Right renal cortex interstitium (tissue), 3 donors: ENCODE measurements at places on chromosomes 5 and 9.

GRCh38 chr5:176772271-176773210, 37.8 kb upstream of the UNC5A start:
- no peak for DNase-seq

GRCh38 chr5:146458894-146459293, 11.8 kb downstream of the TCERG1 start:
- no peak for DNase-seq

- DNase-seq: no peak
Observed at GRCh38 chr9:100083448-100084127, 15.2 kb downstream of the ERP44 start.

GRCh38 chr5:103436112-103436511, 126.5 kb downstream of the NUDT12 start:
- no peak for DNase-seq

DNA sequence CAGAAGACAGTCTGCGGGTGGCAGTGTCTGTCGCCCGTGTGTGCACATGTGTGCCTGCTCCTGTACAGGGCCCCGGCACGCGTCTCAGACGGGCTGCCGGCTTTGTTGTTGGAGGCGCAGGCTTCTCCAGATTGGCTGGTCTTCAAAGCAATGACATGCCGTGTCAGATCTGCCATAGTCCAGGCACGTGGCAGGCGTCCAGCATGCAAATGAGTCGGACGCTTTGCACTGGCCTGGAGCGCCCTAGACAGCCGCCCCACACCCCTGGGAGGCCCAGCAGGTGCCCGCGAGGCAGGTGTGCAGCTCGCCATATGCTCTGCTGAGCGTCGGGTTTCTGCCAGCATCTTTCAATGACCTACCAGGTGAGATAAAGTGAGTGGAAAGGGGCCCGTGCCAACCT, 71.5 kb downstream of the GADD45G start:
- no peak for DNase-seq

- DNase-seq: no peak
Observed at GRCh38 chr9:95383185-95383676, 65.7 kb upstream of the FANCC start.

DNA sequence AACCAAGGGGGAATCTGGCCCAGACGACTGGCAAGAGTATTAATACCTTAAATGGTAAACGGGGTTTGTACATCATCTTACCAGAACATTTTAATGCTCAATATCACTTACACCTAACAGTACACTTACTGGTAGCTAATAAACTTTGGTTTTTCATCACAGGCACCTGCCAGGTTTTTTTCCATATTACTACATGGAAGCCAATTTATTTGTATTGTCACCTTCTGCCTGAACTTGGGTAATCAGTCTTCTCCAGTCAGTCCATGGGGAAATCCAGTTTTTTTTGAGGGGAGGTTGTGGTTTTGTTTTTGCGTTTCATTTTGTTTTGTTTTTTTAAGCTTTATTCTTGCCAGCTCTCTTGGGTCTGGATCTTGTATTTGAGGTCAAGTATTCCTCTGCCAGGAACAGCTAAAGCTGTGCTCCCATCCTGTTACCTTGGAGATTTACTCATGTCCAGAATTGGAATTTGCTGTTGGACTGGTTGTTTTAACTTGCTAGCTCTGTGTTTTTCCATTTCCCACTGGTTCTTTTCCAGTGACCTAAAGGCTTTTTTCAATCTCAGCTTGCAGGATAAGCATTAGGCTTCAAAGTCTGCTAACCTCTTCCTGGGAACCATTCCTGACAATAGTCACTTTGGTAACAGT, 11.1 kb upstream of the NADK2 start:
- DNase-seq: no peak

DNA sequence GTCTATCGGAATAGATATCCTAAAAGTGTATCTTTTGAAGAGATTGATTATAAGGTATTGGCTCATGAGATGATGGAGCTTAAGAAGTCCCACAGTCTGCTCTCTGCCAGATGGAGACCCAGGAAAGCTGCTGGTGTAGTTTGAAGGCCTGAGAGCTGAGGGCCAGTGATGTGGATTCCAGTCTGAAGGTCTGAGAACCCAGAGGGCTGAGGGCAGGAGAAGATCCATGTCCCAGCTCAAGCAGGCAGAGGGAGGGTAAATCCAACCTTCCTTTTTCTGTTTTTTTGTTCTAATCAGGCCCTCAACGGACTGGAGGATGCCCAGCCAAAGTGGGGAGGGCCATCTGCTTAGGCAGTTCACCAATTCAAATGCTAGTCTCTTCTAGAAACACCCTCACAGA, 11.0 kb upstream of the ABL1 start:
- no peak for DNase-seq

DNA sequence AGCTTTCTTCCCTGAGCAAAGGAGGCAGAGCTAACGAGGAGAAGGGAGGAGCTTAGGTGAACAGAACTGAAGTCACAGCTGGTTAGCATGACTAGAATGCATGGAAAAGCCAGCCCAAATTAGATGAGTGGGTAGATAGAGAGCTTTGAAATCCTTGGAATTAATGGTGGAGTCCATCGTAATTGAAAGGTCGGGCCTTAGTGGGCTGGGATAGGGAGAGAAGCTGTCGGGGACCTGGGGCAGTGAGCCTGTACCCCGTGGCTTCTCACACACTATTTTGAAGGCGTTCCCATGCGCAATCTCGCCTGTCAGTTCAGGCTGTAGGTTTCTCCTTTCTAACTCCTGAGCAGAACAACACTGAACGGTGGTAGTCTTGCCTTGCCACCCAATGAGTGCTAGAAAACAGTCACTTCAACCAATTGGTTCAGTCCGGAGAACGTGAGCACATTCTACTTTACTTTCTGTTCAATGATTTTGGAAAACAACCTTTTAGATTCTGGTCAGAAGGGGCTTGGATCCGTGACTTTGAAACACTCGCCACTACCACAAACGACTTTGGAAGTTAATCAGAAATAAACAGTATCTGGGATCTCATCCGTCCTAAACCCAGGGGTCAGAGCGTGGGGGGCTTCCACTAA, 655 bp upstream of the RAI14 start:
- peak; percentile 74 for DNase-seq

GRCh38 chr9:83656952-83657351, 34.0 kb downstream of the IDNK start:
- DNase-seq: no peak

- no peak for DNase-seq
Observed at GRCh38 chr5:148719605-148720004, 65.3 kb upstream of the HTR4 start.

DNA sequence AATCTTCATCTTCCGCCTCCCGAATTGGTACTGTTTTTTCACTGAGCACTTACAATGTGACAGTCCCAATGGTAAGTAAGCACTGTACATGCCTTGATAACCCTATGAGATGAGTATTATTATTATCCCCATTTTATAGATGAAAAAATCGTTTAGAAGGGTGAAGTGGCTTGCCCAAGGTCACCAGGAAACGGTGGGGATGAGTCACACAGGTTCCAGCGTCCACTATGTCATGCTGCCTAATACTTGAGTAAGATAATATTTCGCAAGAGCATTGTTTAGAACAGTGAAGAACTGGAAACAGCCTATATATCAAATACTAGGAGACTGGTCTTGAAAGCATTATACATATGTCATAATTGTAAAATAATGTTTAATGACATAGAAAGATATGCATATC, 12.9 kb downstream of the HAND1 start:
- no peak for DNase-seq

DNA sequence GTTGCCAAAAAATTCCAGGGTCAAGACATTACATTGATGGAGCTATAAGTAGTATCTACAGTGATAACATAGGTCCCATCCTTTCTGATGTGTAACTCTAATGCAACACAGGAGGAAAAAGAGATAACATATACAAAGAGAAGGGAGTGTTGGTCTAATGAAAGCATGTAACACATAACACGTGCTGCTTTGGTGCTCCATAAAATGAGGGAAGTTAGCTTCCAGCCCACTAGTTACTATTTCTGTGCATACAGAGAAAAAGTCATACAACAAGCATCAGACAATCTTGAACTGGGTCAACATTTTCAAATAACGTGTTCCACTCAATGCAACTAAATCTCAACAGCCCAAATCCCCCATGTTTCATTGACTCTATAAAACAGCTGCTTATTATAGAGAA, 11.7 kb downstream of the MLLT3 start:
- no peak for DNase-seq

GRCh38 chr9:124438091-124438490, 12.2 kb upstream of the ADGRD2 start:
- DNase-seq: no peak

GRCh38 chr9:137030006-137030405, 1.9 kb downstream of the FUT7 start:
- DNase-seq: no peak

DNA sequence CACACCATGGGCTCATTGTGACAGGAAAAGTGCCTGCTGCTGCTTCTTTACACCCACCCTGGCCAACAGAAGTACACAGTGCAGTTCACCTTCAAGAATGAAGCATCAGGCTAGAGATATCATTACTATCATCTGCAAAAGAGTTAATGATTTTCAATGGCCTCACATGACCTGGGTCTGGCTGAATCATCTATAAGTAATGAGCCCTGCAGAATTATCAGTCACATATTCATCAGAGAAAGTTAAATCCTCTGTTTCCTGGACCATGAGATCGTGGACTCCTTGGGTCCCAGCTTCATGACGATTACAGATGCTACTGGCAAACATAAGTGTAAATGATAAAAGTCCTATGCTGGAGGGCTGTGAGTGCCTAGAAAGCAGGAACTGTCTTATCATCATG, 8.3 kb downstream of the BAG1 start:
- no peak for DNase-seq

DNA sequence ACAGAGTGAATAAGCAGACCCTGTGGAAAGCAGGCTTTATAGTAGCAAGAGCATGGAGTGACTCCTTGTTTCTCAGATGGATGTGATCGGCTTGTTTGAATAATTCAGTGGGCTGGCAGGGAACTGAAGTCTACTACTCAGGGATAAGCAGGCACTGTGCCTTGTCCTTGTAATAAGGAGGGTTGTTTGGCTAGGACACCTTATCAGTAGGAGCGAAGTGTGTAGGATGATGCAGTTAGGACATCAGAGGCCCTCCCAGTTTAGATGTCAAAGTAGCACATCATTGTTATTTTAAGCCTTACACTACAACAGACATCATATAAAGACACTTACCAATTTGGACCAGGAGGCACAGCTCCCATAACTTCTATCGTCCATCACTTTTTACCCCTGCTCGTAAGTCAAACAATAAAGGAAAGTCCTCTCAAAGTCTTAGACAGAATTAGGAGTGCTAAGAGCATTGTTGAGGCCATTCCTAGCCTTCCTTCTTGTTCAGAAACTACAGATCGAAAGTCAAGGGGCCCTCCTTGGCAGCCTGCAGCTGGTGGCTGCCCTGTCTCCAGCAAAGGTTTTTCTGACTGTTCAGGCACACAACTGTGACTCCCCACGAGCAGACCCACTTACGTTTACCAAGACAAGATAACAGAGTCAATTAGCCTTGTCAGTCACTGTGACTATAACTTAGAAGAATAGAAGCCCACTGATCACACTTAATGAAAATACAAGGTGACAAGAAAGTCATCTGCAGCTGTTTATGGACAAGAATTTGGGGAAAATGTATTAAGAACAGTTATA, 218.6 kb downstream of the SNX18 start:
- no peak for DNase-seq

GRCh38 chr9:89165341-89165740, 13.3 kb downstream of the SHC3 start:
- no peak for DNase-seq

GRCh38 chr9:134313470-134313869, 12.8 kb upstream of the RXRA start:
- DNase-seq: no peak

DNA sequence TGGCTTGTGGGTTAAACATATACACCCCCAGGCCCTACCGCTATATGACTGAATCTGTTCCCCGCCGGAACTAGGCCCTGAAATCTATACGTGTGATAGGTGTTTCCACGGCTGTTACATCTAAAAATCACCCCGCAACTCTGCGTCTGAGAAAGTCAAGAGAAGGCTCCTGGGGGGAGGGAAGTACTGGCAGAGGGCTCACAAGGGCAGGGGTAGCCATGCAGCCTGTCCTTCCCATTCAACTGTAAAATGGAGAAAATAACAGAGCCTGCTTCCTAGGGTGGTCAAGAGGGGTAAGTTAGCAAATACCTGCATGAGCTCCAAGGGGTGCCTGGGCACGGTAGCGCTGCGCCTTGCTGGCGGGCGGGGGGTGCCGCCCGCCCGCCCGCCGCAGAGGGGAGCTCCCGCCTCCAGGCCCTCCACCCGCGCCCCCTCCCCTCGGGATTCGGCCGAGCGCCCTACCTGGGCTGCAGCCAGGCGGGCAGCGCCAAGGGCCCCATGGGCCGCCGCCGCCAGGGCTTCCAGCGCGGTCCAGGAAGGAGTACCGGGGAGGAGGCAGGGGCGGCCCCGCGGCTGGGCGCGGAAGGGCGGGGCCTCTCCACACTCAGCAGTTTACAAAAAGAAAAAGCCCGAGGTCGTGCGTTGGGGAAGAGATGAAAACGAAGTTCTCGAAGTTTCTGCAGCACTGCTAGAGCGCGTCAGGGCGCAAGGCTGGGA, at the start of gene HACD4:
HACD4 (minus strand) TSS at position 550 of the 717 bp plus-strand sequence; CDS start at position 500, 50 bp downstream.
- peak; percentile 19 for DNase-seq

DNA sequence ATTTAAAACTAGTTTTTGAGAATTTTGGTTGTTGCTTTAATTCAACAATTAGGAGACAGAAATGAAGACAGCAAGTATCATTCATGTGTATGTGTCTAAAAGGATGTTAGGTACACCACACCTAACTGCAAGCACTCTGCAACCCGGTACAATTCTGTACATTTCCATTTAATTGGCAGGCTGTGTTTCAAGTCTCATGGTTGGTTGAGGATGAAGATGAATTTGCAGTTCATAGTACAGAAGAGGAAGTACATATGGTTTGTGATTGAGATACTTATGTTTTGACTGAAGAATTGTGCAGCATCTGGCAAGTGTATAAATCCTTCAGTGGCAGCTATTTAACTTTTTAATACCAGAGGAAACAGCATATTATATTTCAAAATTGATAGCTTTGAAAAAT, 628.7 kb upstream of the ZNF608 start:
- no peak for DNase-seq

DNA sequence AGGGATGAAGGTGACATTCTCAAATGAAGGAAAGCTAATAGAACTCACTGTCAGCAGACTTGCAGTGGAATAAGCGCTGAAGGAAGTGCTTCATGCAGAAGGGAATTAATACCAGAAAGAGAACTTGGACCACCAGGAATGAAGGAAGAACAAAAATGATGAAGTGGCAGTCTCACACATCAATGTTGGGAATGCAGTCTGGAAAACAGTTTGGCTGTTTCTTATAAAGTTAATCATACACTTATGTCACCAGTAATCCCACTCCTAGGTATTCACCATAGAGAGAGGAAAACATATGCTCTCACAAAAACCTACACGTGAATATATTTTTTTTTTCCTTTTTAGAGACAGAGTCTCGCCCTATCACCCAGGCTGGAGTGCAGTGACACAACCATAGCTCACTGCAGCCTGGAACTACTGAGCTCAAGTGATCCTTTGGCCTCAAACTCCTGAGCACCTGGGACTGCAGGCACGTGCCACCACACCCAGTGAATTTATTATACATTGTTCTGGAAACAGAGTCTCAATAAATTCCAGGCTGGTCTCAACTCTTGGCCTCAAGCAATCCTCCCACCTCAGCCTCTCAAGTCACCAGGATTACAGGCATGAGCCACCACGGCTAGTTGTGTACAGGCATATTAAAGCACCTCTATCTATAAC, 81.2 kb downstream of the ROR2 start:
- no peak for DNase-seq

GRCh38 chr5:62475072-62475471, 62.5 kb downstream of the IPO11 start:
- DNase-seq: no peak

- DNase-seq: no peak
Observed at GRCh38 chr5:76408104-76408654, 5.1 kb downstream of the IQGAP2 start.
